ENCODE measurements at places on chromosomes 12 and 14.
A peak's percentile ranks its signal among the peaks of the same experiment; 100 is the strongest.

DNA sequence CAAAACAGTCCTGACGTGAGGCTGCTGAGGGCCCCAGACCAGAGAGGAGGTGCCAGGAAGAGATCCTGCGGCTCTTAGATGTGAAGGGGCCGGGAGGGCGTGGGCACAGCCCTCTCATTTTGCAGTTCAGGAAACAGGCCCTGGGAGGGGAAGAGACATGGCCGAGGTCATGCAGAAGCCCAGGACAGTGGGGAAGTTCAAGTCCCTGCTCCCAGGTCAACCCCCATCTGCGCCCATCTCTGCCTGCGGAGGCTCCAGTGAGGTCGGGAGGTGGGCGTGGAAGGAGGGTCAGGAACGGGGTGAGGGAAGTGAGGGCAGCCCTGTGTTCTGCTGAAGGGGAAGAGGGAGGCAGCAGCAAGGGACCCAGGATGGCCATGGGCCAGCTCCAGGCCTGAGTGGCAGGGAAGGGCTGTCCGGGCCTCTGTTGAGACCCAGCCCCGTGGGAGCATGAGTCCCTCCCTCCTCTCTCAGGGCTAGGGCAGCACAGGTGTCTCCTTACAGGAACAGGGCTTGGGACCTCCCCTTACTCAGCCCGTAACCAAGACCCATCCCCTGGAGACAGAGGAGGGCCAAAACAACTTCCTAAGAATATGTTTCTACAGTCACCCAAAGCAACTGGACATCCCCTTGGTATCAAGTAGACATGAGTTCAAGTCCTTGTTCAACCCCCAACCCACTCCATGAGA is 90.8 kb downstream of the LGMN start:
- no peak for DNase-seq

- DNase-seq, result no peak
Measured at GRCh38 chr12:7122811-7123769, 5.6 kb downstream of the RBP5 start.

DNA sequence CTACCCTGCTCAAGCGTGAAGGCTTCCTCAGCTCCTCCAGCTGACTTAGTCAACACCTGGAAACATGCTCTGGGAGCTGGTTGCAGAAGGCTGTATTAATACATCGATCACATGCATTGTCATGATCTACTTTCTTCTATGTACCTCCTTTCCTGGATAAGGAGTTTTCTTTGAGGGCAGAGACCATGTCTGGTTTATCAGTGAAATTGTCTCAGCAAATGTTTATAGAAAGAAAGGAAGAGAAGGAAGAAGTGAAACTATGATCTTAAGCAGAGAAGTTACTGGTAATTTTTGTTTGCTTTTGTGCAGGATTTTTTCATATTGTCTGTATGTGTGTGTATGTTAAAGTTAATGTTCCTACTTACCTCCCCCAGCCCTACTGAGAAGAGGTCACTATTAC is 4.5 kb downstream of the DYRK4 start:
- DNase-seq, result peak; percentile 49

DNA sequence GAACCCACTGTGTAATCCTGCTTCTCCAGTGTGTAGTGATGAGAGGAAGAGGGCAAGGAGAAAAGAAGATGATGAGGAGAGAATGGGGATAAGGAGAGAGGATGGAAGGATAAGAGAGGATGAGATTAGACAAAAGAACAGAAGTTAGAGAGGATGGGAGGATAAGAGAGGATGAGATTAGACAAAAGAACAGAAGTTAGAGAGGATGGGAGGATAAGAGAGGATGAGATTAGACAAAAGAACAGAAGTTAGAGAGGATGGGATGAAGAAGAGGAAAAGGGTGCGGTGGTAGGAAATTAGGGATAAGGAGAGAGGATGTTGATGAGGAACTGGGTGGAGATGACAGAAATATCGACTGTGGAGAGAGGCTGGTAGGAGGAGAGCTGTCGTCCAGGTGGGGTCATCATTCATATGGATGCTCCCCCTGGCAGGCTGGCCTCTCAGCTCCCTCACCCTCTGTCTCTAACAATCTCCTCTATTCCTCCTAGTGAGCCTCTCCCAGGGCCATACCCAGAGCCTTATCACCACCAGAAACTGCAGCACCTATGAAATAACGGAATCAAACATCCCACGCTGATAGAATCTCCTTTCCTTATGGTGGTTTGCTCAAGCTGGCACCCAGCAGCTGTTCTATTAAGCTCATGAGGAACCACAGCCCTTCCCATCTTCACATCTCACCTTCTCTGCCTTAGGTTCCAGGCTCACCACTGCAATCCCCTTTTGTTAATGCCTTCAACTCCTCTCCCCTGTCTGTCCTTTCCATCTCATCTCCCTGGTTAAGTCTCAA is 6.0 kb upstream of the CIROP start:
- DNase-seq, result no peak

DNA sequence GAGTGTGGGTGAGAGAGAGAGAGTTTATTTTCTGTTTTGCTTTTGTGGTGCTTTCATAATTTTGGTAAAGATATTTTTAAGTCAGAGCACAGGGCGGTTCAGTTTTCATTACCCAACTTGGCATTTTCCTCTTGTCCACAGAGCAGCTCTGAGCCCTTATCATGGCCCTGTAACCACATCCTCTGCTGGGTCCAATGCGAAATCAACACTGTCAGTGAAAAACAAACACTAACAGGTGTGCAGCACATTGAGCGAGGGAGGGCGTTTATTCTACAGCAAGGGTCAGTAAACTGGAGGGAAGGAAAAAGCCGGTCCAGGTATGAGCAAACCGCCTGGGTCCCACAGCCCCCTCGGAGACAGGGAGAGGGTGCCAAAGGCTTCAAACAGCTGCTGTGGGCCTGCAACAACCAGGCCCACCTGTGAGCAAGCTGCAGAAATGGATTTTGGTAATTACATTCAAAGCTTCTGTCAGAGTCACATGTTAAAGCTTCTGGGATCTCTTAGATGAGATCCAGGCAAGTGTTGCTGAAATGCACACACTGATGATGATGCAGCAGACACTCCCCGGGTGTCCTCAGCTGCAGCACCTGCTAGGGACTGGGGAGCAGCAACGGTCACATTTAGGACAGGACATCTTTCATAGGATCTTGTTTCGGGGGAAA is 132.7 kb upstream of the DYRK2 start:
- DNase-seq, result peak; percentile 56

DNA sequence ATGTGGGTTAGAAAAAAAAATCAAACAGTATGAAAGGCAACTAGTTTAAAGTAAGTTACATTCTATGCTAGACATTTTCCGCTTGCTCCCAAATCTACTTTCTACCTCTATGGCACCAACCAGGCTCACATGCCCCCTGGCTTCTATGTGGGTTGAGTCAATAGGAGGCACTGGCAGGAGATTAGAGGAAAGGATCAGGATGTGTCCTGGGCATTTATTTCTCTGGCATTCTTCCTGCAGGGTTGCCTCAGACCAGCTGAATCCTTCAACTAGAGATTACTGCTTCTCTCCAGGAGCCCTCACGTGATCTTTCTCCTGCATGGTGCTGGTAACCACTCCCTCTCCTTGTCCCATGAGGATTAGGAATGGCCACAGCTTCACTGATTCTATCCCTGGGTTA is 14.9 kb upstream of the CCDC60 start:
- DNase-seq, result no peak

DNA sequence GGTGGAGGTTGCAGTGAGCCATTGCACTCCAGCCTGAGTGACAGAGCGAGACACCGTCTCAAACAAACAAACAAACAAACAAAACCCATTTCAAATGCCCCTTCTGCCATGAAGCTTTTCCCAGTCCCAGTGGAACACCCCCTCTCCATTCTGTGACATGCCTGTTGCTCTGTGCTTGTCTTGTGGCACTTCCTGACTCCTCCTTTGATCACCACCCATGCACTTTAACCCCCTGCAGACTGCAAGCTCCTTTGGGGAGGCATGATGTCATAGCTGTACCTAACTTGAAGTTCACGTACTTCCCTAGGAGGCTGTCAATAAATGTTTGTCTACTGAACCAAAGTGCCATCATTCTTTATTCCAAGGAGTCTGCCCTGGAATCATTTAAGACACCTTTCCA is 64.7 kb downstream of the TMCC3 start:
- no peak for DNase-seq

All from NAMALWA (cell line).